ENCODE measurements at places on chromosomes 6 and 20.

- no peak for DNase-seq
Observed at GRCh38 chr6:14802514-14803160, 443.2 kb upstream of the JARID2 start.

GRCh38 chr20:8036771-8037170, 17.2 kb upstream of the TMX4 start:
- DNase-seq: no peak

GRCh38 chr6:1850121-1850839, 240.6 kb downstream of the FOXC1 start:
- DNase-seq: no peak

DNA sequence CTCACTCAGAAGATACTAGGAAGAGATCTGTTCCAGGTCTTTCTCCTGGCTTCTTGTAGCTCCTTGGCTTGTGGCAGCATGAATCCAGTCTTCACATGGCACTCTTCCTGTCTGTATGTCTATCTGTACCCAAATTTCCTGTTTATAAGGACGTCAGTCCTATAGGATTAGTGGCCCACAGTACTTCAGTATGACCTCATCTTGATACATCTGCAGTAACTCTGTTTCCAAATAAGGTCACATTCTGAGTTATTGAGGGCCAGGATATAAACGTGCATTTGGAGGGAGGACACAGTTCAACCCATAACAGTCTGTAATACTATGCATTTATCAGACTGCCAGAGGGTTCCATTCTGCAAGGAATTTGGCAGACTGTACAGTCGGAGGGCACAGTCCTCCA, 57.6 kb upstream of the DYNLRB1 start:
- no peak for DNase-seq

- DNase-seq: no peak
Observed at GRCh38 chr6:100449239-100449691, 15.5 kb downstream of the SIM1 start.

DNA sequence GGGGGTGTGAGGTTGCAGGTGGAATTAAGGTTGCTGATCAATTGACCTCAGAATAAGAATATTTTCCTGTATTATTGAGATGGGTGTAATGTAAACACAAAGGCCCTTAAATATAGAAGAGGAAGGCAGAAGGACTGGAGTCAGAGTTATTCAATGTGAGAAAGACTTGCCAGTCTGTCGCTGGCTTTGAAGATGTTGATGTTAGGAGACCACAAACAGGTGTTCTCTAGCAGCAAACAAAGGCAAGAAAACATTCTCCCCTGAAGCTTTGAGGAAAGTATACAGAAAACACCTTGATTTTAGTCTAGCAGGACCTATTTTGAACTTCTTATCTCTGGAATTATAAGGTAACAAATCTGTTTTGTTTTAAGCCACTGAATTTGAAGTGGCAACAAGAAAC, 138.9 kb upstream of the PTPRK start:
- no peak for DNase-seq

DNA sequence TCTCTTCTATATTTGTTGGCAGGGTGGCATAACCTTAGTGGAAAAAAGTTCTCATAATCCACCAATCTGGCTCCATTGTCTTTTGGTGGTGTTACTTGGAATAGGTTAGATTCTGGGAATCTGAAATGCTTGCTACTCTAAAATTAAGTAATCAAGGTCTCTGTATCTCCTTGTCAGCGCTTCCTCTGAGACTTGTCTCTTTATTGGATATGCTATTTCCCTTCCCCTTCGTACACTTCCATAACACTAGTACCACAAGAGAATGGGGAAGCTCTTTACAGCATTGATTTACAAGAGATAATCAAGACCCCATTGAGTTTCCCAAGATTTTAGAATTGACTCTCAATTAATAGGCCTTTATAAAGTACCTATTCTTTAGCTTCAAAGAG, 280.2 kb downstream of the ADGB start:
- no peak for DNase-seq

DNA sequence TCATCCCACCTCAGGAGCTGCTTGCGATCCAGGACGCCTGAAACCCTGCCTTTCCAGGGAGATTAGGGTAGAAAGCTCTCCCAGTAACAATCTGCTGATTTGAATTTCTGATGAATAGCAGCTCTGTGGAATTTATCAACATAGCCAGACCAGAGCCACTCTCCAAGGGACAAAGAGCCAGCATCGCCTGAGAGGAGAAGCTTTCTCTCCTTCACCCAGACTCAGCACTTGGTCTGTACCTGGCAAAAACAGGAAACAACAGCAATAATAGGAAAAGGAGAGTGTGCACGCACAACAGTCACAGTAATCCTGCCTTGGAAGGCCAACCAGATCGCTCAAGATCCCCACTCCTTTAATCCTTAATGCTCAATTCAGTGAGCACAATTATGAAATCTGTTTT, 22.3 kb upstream of the ROS1 start:
- DNase-seq: no peak

DNA sequence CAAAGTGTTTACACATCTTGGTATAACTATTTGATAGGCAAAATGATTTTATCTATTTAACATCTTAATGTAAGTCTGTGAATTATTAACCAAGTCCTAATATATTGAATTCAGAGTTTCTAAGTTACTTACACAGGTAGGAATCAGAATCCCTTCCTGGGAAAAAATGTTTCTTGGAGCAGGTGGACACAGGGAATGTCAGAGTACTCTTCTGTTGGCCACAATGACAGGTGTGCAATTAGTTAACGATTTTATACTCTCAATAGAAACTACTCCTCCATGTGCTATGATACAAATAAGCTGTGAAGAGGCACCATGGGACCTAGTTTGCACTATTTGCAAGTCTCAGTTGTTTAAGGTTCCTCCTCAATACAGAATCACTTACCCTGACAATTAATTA, 821 bp upstream of the TAAR5 start:
- DNase-seq: no peak

GRCh38 chr6:109486068-109486467, 3.0 kb upstream of the ZBTB24 start:
- DNase-seq: no peak

GRCh38 chr20:10519361-10520046, 84.4 kb downstream of the SLX4IP start:
- peak; percentile 63 for DNase-seq

- DNase-seq: peak; percentile 51
Observed at GRCh38 chr20:21503345-21503744, 10.5 kb downstream of the NKX2-2 start.

- DNase-seq: no peak
Observed at GRCh38 chr6:78781001-78781400, 86.3 kb upstream of the IRAK1BP1 start.
